Activated CD4-positive, alpha-beta T cell treated with anti-CD3 and anti-CD28 coated beads for 24 hours (primary cell): ENCODE measurements at places on chromosomes 2 and 18.
A peak's percentile ranks its signal among the peaks of the same experiment; 100 is the strongest.

- DNase-seq: no peak
These were observed 64.9 kb upstream of the TFCP2L1 start for GRCh38 chr2:121349721-121350401.

DNA sequence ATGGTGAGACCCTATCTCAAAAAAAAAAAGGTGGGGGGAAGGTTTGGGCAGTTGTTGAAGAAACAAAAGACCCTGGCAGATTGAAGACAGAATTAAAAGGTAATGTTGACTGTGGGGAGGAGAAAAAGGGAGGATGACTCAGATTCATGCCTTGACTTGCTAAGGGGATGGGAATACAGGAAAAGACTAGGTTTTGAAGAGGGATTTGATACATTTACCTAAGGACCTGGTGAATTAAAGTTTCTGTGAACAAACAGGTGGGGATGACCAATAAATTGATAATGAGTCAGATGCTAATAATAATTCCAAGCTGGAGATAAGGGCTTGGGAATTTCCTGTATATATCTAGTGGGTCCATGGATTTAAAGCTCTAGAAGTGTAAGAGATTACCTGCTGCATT, 27.6 kb downstream of the TTR start:
- no peak for DNase-seq

DNA sequence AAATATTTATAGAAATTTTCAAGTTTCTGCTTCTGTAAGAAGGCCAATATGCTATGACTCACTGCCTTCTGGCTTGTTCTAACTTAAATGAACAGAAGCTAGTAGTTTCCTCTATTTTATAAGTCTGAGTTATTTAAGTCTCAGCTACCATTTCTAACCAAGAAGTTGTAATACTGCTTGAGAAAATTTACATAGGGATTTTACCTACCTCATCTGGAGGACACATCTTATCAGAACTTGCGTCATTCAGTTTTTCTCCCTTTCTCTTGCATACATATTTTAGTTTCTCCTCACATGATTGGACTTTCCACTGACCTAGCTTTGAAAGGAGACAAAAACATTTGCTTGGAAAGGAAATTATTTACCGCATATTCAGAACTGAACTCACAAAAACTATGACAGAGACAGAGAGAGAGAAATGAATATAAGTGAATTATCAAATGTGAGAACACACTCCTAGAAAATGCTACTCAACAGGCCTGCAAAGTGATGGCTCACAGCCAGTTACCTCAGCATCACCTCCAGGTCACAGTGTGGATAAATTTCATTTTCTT, 81.1 kb upstream of the CD302 start:
- DNase-seq: no peak

DNA sequence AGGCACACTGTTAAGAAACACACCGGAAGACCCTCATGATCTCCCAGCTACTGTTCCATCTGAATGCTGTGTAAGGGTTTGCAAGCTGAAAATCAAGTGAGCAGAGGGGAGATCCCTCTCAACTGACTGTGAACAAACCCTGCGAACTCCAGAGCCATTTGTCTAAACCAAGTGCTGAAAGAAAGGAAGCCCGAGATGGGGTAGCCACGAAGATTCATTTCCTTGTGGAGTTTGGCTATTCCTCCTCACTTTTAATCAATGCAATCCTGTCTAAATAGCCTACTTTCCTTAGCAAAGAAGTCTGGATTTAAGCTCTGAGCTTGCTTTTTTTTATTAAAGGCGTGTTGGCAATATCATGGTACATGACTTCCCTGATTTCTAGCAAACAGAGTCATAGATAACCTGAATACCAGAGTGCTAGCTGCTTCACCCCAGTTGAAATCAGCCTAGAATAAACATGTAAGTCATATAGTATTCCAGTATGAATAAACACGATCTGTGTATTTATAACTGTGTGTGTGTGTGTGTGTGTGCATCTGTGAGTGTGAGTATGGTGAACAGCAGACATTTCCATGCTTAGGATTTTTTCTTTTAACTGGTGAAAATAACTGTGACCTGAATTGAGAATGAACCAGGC, 365.2 kb downstream of the ZNF521 start:
- no peak for DNase-seq

DNA sequence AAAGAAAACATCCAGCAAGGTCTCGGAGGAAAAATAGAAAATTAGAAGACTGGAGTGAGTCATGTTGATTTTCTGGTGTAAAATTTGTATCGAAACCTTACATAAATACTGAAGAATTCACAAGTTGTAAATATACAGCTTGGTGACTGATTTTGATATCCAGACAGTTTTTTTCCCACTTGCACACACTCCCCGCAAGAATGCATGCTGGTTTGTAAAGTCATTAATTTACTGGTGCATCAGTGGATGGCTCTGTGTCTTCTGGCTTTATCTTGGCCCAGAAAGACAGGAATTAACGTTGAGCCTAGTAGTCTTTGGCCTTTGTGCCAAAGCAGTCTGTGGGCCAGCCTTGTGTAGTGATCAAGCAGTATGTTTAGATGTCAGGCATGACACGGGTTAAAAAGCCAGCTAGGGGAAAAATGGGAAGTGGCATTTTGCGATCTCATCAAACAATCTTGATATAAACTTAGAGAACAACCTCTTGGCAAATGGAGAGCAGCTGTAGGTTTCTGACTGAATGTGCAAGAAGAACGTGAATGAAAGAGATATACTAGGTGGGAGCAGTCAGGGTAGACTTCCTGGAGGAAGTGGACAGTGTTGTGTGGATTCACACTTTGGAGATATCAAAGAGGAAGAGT, 22.7 kb upstream of the CASP8 start:
- DNase-seq: no peak

DNA sequence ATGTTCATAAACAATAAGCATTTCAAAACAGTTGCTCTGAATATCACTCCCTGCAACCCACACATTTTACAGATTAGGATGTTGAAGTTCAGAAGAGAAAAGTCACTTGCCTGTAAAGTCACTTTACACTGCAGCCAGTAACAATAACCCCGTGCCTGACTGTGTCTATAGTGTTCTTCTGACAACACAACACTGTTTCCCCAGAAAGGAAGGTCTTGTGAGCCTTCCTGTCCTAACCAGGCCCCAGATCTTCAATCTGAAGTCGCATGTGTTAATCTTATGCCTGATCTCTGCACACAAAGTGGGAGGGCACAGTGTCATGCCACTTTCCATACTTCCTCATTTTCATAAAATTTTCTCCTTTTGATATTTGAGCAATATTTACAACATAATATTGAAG, 120.2 kb downstream of the FEZ2 start:
- DNase-seq: no peak

DNA sequence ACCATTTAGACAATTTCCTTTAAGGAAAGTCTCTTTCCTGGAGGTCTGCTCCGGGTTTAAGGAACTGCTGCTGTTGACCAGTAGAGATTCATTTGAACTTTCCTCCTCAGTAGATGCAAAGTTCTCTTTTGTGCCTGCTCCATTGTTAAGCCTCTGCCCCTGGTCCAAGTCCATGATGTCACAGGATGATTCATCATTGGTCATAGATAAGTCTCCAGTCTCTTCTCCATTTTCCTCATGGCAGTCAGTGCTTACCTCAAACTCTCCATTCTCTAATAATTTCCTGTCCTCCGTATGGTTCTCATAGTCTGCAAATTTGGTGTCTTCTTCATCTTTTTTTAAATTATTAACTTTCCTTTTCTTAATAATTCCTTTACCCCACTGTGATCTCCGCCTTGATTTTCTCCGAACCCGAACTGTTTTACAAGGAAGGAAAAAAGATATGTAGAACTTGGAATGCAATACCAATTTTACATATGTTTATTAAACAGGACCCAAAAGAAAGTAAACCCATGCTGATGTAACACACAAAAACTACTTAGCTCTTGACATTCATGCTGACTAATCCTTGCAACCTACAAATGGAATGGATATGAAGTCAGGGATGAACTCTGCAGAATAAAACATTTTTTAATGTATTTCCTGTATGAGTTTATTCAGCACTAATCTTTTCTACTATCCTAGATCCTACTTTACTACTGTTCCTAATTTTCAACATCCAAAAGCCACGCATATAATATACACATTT, 169.1 kb downstream of the ATAD2B start:
- DNase-seq: no peak

DNA sequence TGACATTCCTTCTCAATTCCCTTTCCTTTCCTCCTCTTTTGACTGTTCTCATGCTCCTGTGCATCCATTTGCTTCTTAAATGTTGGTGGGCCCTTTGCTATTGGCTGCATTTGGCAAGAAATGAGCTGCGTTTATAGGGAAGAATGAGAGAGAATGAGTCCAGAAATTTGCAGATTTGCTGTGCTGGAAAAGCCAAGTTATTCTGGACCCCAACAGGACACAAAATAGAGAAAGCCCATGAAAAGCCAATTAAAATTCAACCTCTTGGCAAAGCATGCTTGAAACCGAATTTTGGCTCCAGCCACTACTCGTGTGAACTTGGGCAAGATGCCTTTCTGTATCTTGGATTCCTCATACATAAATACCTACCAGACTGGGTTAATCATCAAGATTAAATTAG, 1.3 kb upstream of the SCLY start:
- DNase-seq: no peak

- DNase-seq: peak; percentile 47
These were observed 786 bp upstream of the ZFP36L2 start for GRCh38 chr2:43226955-43227829.

GRCh38 chr2:217127744-217128143, 267.9 kb upstream of the TNP1 start:
- DNase-seq: no peak

- DNase-seq: no peak
These were observed 379.9 kb downstream of the CLIP4 start for GRCh38 chr2:29495068-29495467.

DNA sequence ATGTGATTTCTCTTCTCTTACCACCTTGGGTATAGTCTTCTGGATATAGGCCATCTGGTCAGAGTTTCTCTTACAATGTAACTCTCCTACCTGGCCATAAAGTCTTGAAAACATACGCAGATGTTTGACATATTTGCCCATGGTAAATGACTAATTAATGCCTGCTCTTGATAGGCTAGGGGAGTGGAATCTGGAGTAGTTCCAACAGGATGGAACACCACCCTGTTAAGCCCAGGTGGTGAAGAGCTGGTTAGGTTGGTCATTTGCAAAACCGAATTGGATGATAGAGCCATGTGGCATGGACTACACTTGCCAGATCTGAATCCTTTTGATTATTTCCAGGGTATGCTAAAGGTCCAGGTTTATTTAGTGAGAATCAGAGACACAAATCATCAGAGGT, 36.5 kb downstream of the HADHB start:
- DNase-seq: no peak

GRCh38 chr2:102331311-102331980, 20.1 kb downstream of the IL1RL1 start:
- no peak for DNase-seq

- no peak for DNase-seq
These were observed 1178.7 kb upstream of the LRRTM1 start for GRCh38 chr2:81483254-81483653.

DNA sequence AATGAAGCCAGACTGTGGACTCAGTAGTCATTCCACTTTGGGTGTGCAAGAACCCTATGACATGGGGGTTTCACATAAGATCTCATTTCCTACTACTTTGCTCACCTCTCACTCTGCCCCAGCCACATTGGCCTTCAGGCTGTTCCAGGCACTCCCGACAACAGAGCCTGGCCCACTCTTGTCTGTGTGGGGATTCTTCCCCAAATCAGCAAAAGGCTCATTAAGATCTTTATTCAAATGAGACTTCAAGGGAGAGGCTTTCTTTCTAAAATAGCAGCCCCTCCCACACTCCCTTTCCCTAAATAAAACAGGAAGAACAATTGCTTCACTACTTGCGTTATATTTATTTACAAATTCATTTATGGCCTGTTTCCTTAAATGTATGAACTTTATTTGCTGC, 3.5 kb upstream of the CDC42EP3 start:
- DNase-seq: no peak

DNA sequence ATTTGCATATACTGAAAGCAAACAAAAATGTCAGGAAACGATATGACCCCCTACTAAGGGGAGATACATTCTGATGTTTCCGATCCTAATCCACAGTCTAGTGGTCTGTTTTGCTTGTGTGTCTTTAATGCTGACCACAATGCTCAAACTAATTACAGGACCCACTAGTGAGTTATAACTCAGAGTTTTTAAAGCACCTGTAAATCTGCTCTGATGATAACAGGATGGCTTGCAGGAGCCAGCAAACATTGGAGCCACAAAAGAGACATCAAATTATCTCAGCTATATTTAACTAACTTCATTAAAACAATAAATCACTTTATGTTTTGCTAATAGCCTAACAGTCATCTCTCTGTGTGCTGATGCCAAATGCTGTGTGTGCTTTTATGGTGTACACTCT, 300.3 kb downstream of the NBAS start:
- no peak for DNase-seq

- no peak for DNase-seq
These were observed 97.6 kb upstream of the LMAN1 start for GRCh38 chr18:59456657-59457056.

GRCh38 chr2:203379156-203379555, 51.0 kb downstream of the ABI2 start:
- DNase-seq: no peak

GRCh38 chr2:86484385-86484784, 43.2 kb downstream of the KDM3A start:
- no peak for DNase-seq

DNA sequence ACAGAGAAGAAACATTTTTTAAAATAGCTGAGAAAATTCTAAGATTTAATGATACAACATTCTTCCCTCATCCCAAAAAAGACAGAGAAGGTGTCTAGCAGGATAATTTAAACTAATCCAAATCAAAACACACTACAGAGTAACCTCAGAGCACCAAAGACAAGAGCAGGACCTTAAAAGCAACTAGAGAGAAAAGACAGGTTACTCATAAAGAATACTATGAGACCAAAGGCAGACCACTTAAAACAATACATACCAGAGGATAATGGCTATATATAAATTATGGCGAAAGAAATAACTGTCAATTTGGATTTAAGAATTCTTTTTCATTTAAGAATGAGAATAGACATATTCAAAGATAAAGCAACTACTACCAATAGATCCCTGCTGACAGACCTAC, 40.0 kb downstream of the HDLBP start:
- no peak for DNase-seq

- DNase-seq: no peak
These were observed 1459.8 kb upstream of the ACVR2A start for GRCh38 chr2:146385031-146385430.

- peak; percentile 7 for DNase-seq
These were observed 43.2 kb upstream of the NOSTRIN start for GRCh38 chr2:168758970-168759820.
